ENCODE measurements at places on chromosomes 2 and 18.

- DNase-seq, result no peak
Observed at GRCh38 chr2:219688560-219689445, 61.4 kb downstream of the SLC4A3 start.

DNA sequence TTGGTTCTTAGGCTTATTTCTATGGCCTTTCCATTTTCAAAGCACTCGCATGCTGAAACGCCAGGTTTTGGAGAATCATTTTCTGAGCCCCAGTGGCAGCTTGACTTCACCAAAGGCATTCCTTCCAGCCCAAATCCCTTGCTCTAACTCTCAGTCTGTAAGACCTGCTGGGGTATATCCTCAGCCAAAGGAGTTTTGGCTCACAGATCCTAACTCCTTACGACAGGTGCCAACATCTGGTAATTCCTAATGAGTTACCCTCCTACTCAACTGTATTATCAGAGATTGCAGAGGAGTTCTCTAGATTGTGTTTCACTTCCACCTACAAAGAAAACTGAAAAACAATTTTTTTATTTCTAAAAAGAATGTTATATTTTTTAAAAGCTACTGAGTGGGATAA lies 79.0 kb upstream of the RAB27B start:
- no peak for DNase-seq

- no peak for DNase-seq
Observed at GRCh38 chr2:164913640-164914350, 41.5 kb downstream of the SLC38A11 start.

- DNase-seq, result no peak
Observed at GRCh38 chr2:200741468-200742202, 70.1 kb upstream of the BZW1 start.

- no peak for DNase-seq
Observed at GRCh38 chr2:134308474-134309385, 54.9 kb downstream of the MGAT5 start.

DNA sequence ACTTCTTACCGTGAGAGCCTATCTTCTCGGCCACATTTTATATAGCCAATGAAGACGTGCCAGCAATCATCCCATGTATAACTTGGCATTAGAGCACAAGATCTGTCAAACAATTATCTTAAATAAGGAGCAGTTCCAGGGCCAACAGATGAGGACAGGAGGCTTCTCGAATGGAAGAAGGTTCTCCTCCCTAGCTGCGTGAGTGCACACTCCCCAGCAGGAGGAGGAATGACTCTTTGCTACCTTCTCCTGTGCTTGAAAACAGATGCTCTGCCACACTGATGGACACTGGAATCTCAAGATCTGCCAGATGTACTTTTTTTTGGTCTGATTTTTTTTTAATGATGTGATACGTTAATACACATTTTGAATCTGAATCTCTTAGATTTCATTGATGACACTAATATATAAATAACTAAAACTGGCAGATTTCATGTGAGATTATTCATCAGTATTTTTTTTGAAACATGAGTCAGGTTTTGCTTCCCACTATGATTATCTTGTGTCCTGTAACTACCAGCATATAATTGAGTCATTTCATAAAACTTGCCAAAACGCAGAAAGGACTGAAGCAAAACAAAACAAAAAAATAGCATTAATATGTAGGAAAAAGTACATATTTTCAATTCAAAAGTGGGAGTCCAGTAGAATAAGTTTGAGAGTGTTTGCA lies 626 bp upstream of the VIT start:
- no peak for DNase-seq

GRCh38 chr2:26848336-26849055 lies 564 bp downstream of the DPYSL5 start:
- no peak for DNase-seq

- DNase-seq, result no peak
Observed at GRCh38 chr2:105324732-105325131, 4.8 kb downstream of the TGFBRAP1 start.

GRCh38 chr2:112001136-112001715 lies 53.8 kb upstream of the TMEM87B start:
- DNase-seq, result no peak

GRCh38 chr2:30512243-30512886 lies 65.3 kb downstream of the LCLAT1 start:
- DNase-seq, result no peak

DNA sequence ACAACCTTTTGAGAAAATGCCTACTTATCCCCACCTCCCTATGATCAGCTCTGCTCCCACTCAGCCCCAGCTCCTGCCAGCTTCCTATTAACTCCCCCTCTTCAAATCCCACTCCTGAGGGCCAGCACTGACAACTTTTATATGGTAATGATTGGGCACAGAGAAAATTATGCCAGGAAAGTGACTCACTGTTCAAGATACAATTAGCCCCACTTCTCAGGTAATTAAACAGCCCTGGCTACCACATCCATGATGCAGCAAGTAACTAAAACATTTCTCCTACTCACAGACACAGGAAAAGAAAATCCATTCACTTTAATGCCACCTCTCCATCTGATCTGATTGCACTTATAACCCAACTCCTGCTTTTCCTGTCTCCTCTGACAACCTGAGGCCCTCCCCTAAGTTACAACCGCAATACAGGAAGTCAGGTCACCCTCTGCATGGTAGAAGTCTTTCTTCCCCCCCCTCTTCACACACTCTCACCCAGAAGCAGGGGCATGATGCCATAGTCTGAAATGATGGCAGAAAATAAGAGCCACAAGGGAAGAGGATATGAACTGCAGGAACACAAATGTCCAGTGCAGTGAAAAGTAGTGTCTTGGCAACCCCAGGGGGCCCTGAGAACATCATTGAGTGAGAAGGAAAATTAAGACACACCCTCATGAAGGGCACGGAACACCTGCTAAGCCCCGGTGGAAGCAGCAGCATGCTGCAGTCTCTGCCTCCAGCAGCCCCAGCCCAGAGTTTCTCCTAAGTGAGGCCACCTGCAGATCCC lies 54.4 kb downstream of the STK39 start:
- peak; percentile 11 for DNase-seq

GRCh38 chr2:216283038-216283900 lies 89.0 kb downstream of the MARCHF4 start:
- DNase-seq, result no peak

DNA sequence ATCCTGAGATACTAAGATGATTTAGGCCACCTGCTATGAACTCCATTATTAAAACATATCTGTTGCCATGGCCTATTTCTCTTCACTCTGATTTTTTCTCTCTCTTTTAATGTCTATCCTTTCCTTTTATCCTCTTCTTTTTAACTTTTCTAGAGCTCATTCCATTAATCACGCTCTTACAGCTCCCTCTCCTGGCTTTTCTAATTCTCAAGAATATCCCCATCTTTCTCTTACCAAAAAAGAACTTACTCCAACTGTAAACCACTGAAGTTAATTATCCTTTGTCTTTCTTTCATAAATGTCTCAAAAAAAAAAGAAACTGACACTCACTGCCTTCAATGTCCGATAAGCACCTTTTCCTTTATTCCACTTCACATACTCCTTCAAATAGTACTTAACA lies 7.9 kb downstream of the PPP3R1 start:
- DNase-seq, result no peak

DNA sequence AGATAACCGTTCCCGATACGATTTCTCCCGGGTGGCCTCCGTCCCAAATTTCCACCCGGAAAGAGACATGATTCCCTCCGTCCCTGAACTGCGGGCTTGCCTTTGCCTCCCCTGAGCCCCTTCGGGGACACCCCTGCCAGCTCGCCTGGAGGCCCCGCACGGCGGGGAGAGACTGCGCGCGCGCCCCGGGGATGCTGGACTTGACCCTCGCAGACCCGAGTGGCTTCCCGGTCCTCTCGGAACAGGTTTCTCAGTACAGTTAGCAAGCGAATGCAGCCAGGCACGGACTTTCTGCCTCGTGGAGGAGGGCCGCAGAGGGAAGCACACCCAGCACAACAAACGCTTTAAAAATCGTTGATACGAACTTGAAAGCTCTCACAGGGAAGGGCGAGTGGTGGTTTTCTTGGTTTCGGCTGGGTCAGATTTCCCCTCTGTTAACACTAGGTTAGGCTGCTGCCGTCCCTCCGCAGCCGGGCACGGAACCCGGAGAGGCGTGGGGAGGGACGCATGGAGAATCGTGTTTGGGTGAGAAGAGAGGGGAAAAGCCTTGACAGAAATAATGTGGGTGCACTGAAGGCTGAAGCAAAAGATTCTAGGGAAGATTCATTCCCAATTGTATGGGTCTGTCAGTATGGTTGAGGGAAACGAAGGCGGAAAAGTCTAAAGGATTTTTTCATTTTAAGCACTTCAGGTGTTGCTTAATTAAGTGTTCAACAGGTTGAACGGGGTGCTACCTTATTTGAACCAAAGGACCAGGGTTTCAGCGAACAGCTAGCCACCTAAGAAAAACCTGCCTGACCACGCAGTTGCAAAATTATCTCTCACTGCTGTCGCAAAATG lies 916 bp downstream of the TNFRSF11A start:
- DNase-seq, result no peak

DNA sequence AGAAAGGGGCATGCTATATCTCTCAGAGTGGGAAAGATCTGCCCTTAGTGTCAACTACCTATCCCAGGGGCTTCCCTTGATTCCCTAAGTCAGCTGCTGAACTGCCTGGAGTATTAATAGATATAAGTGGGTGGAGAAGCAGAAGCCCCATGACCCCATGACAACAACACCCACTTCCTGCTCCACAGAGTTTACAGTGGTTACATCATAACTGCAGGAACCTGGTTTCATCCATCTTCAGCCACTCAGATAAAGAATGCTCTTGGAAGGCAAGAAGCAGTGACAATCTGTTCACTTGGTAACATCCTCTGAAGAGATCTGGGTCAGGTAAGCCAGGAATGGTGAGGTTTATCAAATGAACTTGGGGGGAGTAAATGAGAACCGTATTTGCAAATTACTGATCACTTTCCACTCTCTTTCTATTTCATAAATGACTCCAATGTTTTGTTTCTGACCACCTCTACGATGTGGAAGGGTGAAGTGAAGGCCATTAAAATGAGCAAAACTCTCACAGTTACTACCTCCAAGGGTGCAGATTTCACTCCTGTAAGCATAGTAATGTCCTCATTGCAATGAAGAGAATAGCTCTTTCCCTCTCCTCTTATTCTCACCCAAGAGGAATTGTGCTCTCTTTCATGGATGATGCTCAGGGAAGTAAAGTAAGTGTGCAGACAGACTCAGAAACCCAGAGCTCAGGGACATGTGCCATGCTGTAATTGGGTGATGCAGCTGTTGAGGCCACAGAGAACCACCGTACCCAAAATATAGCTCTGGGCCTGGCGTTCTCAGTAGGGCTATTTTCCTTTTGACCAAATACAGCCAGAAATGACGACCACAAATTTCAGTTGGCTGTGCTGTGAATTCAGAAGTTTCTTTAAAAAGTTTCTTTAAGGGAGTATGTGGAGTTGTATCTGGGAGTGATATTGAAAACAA lies 192.8 kb upstream of the APCDD1 start:
- no peak for DNase-seq

DNA sequence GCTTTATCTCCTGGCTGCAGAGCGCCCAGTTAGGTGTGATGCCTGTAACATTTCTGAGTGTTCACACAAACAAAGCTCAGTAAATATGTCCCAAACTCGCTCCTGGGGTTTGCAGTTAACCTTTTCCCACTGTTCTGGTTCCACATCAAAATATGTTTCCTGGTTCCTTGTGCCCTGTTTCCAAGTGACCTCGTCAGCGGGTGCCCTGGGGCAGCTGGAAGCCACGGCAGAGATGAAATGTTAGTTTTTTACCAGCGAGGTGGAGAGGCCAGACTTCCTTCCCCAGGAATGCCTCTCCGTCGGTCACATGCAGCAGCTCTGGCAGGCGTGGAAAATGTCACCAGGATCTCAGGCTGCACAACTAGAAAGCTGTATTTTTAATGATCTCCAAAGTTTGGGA lies 18.2 kb downstream of the NFATC1 start:
- no peak for DNase-seq

GRCh38 chr18:57959278-57959677 lies 84.7 kb upstream of the NEDD4L start:
- no peak for DNase-seq

DNA sequence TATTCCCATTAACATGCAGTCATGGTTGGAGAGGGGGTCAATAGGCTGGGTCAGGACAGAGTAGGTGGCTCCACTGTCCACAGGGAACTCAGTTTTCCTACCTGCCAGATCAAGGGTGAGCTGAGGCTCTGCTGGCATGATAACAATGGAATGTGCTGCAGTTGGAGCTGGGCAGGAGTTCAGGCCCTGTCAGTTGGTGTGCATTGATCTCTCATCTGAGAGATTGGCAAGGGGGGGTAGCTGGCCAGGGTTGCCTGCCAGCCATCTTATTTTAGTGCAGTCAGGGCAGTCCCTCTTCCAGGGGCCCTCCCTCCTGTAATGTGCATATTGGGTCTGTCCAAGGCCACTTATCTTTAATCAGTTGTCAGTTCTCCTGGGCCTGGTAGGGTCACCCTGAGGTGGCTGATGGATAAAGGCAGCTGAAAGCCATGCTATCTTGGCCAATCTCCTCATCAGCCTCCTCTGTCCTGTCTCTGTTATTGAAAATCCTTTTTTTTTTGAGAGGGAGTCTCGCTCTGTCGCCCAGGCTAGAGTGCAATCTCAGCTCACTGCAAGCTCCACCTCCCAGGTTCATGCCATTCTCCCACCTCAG lies 38.1 kb upstream of the CCBE1 start:
- no peak for DNase-seq

- no peak for DNase-seq
Observed at GRCh38 chr2:147989809-147990403, 30.6 kb downstream of the ORC4 start.

DNA sequence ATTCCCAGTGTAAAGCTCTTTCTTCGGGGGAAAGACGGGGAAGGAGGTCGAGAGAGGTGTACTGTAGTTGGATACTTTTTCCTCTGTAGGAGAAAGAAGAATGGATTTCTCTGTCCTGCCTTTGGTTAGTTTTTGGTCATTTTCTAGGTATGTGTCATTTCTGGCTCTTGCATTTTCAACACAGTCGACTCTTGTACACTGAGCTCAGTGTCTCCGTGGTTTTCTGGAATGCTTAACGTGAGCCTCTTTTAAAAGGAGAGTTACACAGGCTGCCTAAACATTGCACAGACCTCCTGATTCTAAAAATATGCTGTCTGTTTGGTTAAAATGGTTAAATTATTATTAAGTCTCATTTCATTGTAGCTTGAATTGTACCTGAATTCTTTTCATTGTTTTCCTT lies 21.8 kb upstream of the GLS start:
- DNase-seq, result no peak

GRCh38 chr2:231565887-231566594 lies 26.6 kb upstream of the TEX44 start:
- DNase-seq, result no peak

DNA sequence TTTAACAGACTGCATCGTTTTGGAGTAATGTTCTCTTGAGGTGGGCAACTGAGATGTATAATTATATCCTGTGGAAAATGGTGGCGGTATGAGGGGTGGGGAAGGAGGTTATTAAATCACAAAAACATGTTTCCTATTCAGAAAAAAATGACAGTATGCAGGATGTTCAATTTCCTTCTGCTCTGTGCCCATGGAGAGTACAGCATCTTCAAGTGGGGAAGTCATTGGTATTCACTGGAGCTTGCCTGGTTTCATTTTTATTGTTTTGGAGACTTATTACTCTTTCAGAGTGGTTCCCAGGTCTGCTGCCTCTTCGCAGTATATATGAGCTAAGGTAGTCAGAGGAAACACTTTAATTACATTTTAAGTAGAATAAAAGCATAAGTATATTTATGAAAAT lies 318.8 kb upstream of the RAB12 start:
- DNase-seq, result no peak

Measured in stimulated activated CD4-positive, alpha-beta T cell treated with anti-CD3 and anti-CD28 coated beads, Interleukin-1b, Interleukin-23, amount 100 ng/mL, for 1 hour (primary cell).